ENCODE measurements at places on chromosomes 12 and 14. TPM values are rescaled to one million over a fixed set of nuclear protein-coding genes. Genes with fewer than 3 reads are reported as not detected.

Gene SOAT2
- total RNA-seq = not detected

- no peak for DNase-seq
These were observed 134.9 kb upstream of the FRMD6 start for GRCh38 chr14:51516706-51517395.

- DNase-seq = no peak
These were observed 3.5 kb downstream of the ARL6IP4 start for GRCh38 chr12:122983789-122984515.

DNA sequence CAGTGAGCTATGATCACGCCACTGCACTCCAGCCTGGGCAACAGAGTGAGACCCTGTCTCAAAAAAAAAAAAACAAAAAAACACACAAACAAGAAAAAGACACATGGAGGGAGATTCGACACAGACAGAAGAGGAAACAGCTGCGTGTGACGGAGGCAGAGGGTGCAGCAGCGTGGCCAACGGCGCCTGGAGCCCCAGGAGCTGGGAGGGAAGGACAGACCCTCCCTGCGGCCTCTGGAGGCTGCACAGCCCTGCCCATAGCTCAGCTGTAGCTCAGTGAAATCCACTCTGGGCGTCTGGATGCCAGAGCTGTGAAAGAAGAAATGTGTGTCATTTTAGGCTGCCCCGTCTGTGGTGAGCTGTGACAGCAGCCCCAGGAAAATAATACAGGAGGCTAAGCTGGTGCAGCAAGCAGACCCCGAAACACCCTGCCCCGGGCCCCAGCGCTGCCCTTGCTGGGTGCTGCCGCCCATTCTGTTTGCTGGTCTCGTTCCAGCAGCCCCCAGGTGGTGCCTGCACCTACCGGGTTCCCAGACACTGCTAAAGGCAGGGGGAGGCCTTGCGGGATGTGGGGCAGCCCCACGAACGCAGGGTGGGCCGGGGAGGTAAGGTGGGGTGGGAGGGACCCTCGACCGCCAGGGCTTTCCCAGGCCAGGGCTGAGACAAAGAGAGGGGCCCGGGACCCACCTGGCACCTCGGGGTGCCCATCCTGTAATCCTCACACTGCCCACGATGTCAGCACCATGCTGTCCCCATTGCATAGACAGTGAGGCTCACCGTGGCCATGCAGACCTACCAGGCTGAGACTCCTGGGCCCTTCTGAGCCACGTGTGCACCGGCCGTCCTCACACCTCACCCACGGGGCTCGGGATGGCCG, 21.2 kb downstream of the GALNT9 start:
- no peak for DNase-seq

- DNase-seq = no peak
These were observed 183.9 kb downstream of the ZFP36L1 start for GRCh38 chr14:68609012-68609411.

- DNase-seq = no peak
These were observed 74.3 kb upstream of the PRMT8 start for GRCh38 chr12:3416670-3417069.

Data from transverse colon (tissue), 4 donors.